SJSA1 (cell line): ENCODE measurements at places on chromosomes 2 and 18.

DNA sequence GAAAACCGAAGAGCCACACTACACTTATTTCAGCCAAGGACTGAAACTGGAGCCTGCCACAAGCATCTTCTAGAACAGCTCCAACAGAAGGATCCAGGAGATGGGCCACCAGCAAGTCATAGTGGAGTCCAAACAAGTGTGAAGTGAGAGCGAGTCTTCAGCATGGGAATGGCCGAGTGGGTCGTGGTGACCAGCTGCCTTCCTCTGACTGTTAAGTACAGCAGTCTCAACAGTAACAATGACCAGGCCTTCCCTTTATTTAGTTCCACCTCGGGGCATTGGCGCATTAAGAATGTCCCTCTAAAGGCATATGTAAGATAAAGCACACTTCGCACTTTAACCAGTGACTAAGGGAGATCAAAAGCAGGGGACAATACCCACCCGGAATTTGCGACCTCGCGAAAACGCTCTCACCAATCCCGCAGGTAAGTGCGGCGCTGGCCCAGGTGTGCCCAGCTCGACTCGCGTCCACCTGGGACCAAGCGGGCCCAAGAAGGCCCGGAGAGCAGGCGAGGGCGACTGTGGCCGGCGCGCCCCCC, 1.1 kb downstream of the L3MBTL4 start:
- no peak for DNase-seq

DNA sequence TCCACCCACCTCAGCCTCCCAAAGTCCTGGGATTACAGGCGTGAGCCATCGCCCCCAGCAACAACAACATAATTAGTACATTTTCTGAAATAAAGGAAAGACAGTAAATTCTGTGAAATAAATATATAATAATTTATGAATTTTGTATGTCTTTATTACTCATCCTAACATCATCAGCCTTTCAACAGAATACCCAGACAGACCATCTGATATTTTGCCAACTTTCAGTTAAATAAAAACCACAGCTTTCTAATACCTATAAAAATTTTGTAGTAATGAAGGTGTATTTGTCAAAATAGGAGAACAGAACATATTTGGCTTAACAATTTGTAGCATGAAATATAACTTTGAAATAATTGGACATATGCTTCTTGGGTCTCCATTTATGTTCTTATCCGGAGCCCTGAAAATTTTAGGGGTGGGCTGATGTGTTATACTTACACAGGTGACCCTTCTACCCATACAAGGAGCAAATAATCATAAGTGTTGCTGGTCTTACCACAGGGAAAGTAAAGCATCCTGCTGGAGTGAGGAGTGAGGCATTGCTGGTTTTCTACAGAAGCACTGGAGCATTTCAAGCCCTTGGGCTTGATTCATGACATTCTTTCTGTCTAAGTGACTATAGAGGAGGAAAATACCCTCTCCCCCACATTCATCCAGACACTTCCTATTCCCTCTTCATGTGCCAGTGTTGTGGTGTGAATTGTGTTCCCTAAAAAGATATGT, 99.3 kb downstream of the SPOPL start:
- no peak for DNase-seq

DNA sequence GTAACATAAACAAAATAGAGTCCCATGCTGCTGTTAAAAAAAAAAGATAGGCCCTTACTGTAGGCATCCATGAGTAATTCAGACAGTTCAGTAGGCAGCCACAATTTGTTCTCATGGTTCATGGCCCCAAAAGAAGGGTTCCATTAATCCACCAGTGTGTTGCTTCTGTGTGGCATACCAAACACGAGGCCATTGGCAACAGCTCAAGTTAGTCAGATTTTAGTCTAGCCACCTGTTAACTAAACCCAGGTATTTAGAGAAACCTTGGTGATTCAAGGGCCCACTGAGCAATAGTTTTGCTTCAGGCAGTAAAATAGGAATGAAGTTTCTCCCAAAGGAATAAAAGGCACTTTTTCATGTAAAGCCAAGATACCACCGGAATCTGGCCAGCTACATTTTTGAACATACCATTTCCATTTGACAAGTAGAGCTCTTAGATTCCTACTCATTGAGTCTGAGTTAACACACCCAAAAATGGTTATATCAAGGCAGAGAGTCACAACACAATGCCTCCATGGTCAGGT, 80.1 kb upstream of the SRD5A2 start:
- no peak for DNase-seq

- no peak for DNase-seq
Observed at GRCh38 chr18:32264401-32264800, 74.6 kb downstream of the MEP1B start.
